Activated naive CD4-positive, alpha-beta T cell treated with anti-CD3 and anti-CD28 coated beads, Interleukin-2, amount 50 U/mL, for 72 hours (primary cell): ENCODE measurements at places on chromosomes 2 and 18.

GRCh38 chr2:230974096-230974913, 21.6 kb upstream of the SPATA3 start:
- DNase-seq: peak; percentile 94

DNA sequence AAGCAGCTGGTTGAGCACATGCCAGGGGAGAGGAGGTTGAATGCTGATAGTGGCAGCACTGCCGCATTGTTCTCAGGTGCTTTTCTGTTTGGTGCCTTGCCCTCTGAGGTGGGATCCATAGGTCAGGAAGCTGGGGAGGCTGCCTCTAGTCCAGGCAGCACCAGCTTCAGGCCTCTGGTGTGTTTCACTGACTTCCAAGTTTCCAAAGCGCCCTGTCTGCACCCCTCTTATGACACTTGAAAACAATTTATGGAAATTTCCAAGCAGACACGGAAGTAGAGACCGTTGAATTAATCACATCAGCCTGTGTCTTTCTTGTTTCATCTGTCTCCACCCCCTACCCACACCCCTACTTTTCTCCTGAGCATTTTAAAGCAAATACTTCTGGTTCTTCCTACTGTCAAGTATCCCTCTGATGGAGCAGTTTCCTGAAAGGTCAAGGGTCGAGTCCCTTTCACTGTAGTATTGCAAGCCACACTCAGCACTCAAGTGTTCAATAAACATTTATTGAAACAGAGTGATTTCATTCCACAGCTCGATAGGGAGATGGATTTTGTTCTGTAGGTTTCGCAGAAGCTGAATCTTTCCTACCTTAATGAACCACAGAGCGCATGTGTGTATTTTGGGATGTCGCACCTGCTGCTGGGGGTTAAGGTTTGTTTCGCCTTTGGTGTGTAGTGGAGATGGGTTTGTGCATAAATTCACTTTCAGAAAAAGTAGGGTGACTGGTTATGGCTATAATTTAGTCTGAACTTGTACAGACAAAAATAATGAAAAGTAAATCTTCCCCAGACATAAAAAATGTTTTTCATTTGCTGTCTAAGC, 21.4 kb downstream of the DGKD start:
- DNase-seq: no peak

- no peak for DNase-seq
Observed at GRCh38 chr2:64289251-64289650, 145.0 kb upstream of the PELI1 start.

DNA sequence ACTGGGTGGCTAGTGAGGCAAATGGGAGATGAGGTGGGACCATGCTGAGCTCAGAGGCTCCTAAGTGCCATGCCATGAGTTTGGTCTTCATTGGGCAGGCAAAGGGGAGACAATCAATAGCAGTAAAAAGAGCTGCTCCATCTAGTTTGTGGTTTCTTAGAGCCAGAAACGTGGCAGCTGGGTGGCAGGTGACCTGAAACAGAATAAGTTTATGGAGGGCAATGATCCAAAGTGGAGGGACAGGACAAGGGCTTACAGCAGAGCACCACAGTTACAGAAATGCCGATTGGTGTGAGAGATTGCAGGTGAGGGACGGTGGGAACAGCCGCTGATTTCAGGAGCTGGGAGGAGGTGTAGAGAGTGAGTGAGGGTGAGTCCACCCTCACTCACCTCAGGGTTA, 237.0 kb downstream of the LPIN1 start:
- no peak for DNase-seq

GRCh38 chr18:59063912-59064311, 75.8 kb upstream of the SEC11C start:
- no peak for DNase-seq

GRCh38 chr2:19643117-19643518, 258.7 kb downstream of the TTC32 start:
- no peak for DNase-seq

DNA sequence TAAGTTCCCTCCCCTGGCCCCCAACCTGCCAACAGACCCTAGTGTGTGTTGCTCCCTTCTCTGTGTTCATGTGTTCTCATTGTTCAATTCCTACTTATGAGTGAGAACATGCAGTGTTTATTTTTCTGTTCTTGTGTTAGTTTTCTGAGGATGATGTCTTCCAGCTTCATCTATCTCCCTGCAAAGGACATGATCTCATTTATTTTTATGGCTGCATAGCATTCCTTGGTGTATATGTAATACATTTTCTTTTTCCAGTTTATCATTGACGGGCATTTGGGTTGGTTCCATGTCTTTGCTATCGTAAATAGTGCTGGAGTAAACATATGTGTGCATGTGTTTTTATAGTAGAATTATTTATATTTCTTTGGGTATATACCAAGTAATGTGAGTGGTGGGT, 602.2 kb downstream of the DSC3 start:
- DNase-seq: no peak

GRCh38 chr2:180405520-180405919, 398.4 kb upstream of the CWC22 start:
- no peak for DNase-seq

GRCh38 chr18:3194947-3195612, 24.7 kb downstream of the MYOM1 start:
- DNase-seq: no peak

GRCh38 chr2:237471438-237472186, 15.4 kb upstream of the MLPH start:
- DNase-seq: no peak

GRCh38 chr2:38727661-38728060, 23.5 kb downstream of the SRSF7 start:
- DNase-seq: no peak

DNA sequence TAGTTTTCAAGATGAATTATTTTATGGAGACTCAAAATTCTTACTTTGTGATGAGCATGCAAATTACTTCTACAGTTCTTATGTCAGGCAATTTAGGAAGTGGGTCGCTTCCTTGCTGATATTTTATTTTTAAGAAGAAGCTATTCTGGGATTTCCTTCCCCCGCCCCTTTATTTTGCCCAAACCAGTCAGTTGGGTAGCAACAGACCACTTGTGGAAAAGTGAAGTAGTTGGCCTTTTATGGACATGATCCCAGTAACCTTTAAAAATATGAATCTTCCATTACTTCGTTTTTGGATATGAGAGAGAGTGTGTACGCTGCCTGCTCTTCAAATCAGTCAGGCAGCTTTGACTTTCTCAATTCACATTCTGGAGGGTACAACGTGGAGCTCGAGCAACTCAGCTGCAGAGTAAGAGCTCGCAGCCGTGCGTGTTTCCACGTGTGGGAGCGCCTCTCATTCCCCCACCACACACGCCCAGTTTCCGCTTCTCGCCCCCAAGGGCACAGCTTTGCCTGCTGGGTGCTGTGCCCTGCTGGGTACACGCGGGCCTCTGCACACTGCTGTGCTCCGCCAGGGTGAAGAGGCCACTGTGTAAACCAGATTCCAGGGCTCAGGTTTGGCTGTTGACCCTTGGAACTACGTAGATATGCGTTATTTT, 92.6 kb downstream of the ITGB1BP1 start:
- DNase-seq: no peak
